Activated CD8-positive, alpha-beta memory T cell treated with anti-CD3 and anti-CD28 coated beads for 4 hours (primary cell): ENCODE measurements at places on chromosomes 2 and 18.
A peak's percentile ranks its signal among the peaks of the same experiment; 100 is the strongest.

DNA sequence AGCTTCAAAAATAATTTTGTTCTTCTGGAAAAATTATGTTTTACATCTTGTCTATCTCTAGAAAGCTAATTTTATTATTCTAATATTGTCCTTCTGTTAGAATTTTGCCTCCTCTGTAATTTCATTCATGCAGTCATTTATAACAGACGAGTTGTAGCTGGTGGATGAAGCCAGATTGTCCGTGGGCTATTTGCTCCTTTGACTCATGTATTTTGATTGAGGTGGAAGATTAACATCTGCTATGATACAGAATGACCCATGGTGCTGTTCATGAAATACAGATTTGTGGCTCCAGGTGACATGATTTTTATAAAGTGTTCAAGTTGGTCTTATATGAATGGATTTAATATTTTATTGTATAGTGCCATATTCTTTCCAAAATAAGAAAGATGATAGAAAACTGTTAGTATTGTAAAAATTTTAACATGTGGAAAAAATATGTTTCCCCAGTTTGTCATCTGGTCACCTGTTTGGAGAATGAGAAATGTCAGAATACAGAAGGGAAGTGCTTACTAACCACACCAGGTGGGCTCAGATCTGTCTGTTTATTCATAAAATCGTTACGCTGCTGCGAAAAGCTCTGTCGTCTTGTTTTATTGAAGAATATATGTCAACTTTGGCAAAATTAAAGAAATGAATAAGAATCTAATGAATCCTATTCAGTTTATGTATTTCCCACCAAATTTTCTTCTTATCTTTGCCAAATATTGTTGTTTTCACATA, 20.4 kb upstream of the L3MBTL4 start:
- no peak for DNase-seq

- no peak for DNase-seq
Measured at GRCh38 chr2:105776560-105776928, 31.8 kb downstream of the NCK2 start.

GRCh38 chr2:242040681-242041080, 171.2 kb downstream of the RTP5 start:
- DNase-seq = no peak

DNA sequence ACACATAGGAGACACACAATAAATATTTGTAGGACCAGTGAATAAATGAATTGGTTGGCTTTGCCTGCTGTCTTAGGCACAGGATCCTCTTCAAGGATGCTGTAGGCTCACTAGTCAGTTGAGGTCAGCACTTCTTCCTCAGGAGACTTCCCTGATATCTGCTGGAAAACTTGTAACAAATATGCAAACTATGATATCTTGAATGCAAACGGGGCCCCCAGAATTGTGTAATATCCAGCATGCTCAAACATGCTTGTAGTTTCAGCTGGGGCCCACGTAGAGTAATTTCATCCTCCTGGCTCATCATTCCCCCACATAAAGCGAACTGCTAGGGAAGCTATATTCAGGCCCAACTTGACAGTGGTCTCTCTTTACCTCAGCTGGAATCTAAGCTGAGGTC, 43.6 kb downstream of the POLE4 start:
- DNase-seq = no peak

DNA sequence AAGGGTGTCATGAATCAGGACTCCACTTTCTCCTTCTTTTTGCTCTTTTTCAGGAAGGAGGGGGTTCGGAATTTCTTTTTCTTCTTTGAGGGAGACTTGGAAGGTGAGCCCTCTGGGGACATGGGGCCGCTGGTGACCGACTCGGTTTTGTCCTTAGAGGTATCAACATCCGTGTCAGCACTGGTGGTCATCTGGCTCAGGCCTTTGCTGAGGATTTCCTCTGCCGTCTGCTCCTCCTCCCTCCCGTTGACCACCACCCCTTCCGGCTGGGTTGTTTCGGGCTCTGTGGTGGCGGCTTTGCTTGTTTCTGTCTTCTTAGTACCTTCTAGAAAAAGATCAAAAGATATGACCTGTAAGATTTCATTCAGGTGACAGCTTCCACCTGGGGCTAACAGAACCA, 104.6 kb downstream of the ADD2 start:
- DNase-seq = no peak

DNA sequence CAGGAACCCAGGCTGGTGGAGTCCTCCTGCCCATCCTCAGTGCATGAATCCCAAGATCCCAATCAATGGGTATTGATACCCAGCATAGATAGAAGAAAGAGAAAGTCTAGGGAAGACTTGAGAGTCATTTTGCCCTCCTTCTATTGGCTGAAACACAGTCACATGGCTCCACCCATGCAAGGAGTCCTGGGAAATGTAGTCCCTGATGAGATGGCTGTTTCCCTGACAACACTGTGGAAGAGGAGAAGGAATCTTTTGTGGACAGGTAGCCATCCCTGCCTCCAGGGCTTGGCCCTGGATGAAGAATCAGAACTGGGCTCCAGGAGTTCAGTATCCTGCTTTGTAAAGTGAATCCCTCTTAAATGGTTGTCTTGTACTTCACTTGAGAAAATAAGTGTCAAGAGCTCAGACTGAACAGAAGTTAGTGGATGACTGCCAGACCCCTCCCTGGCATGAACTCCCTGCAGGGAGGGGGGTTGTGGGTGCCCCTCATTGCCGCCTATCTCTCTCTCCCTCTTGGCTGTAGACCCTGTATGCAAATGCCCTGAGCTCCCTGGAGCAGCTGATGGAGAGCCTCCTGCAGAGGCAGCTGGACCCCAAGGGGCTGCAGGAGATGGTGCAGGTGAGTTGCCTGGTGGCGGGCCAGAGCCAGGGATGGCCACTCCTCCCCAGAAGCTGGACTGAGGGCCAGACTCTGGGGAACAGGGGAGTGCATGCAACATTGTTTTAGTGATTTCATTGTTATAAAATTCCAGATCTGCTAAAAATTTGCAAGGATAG, 36.1 kb downstream of the MROH2A start:
- no peak for DNase-seq

GRCh38 chr2:181575024-181575649, 81.8 kb downstream of the CERKL start:
- DNase-seq = no peak

DNA sequence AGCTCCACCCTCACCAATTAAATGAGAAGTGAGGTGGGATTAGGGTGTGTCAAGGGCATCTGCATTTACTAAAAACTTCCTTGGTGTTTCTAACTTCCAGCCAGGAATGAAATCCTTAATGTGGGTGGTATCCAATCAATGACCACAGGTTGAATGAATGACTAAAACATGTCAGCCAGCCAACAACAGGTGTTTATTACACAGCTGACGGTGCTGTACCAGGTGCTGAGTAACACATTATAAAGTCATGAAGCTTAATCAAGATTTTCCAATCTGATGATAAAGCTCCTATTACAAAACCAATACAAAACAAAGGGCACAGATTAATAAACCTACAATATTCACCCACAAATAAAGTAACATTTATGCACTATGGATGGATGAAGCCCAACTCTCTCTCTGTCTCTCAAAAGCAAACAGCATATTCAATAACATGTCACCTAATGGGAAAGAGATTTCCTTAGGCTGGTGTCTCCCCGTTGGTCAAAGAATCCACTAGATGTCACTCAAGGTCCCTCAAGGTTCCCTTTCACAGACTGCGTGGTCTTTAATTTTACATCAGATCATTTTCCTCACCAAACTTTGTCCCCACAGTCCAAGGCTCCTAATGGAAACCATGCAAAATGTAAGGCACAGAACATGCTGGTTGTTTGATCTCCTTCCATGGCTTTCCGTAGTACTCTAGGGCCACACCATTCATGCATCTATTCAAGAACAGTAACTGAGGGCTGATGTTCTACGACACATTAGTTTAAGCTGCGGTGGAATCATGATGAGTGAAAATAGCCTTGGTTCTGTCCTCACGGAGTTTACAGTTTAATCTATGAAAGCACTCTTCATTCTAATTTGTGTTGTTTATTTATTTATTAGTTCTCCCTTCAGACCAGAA, 6.4 kb upstream of the PTPN4 start:
- DNase-seq = peak; percentile 10

DNA sequence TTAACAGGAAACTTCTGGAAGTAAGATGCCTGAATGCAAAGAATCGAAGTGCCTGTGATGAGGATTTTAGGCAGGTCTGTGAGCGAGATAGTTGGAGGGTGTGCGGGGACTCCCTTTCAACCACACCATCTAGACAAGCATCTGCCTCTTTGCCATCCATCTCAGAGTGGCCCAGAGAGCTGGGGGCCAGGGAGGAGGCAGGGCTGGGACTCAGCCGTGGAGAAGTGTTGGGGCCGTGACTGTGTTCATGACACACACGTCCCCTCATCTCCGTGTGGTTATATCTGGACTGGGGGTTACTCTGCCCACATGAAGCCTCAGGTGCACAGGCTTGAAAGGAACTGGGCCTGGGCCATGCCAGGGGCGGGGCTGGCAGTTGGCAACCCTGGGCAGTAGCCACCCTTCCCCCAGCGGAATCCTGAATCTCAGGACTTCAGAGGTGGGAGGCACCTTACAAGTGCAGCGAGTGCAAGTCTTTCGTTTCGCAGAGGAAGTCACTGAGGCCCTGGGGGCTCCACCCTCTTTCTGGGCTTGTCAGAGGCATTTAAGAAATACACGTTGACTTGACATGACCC, 112.5 kb downstream of the SLC4A3 start:
- DNase-seq = no peak

DNA sequence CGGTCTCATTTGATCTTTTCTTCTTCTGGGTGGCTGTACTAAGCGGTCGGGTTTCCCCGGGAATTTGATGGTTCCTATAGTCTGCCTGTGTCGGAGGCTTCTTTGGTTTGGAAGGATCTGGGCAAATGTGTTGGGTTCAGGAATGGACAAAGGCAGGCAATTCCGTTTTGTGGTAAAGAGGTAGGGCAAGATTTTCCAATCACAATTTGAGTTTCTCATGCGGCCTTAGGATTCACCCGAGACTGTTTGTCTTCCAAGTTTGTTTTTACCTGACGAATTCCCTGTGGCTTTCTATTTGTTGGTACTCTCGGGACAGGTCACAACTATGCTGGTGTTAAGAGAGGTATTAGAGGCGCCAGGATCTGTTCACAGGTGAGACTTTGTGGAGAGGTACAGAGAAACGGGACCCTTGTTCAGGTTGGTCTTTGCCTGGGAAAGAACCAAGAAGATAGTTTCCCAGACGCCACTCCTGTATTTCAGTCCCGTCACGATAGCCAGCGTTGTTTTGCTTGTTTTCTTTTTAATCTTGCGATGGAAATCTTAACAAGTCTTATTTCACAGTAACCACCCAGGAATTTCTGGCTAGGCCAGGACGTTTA, 3.0 kb downstream of the SP5 start:
- no peak for DNase-seq

DNA sequence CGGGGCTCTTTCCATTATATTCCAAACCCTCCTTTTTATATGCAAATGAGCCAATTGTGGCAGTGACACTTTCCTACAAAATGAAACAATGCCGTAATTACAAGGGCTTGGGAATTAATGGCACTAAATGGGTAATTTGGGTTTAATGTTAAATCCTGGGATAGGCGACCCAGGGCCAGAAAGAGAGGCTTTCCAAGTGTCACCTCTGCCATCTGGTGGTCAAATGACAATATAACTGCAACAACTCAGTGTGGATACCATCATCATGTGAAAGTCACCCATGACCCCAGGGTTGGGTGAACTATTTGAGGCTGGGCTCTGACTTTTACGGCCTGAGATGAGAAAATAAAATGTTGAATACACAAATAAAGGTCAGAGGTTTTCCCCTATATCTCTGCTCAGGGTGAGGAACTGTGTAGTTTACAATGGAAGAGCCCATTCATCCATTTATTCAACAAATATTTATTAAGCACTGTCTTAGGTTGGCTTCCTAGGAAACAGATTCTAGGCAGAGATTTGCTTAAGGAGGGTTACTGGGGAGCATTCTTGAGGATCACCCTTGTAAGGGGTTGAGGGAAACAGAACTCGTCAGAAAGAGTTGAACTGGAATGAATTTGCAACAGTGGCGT, 13.6 kb upstream of the THADA start:
- no peak for DNase-seq

- no peak for DNase-seq
Measured at GRCh38 chr2:148920559-148920958, 45.5 kb downstream of the KIF5C start.

GRCh38 chr2:42196403-42197267, 27.5 kb downstream of the EML4 start:
- DNase-seq = no peak

DNA sequence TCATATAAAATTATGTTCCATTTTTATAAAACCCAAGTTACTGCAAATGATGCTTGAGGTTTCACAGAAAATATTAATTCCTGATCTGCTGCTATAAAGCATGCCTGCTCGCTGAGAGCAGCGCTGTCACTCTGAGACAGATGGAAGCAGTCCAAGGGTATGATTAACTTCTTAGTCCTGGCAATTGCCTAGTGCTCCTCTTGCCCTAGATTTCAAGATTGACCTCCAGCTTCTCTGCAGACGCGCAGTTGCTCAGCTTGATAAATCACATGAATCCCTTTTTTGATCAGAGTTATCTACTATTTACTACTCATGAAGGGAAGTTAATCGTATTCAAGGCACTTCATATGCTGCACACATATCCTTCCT, 154.6 kb upstream of the REV1 start:
- no peak for DNase-seq

GRCh38 chr2:34372967-34373366, 773.9 kb upstream of the FAM98A start:
- no peak for DNase-seq

- no peak for DNase-seq
Measured at GRCh38 chr2:239578381-239578780, 177.6 kb upstream of the HDAC4 start.

- DNase-seq = no peak
Measured at GRCh38 chr2:41910126-41910525, 137.7 kb upstream of the PKDCC start.

- no peak for DNase-seq
Measured at GRCh38 chr18:79855147-79855933, 57.6 kb downstream of the KCNG2 start.

DNA sequence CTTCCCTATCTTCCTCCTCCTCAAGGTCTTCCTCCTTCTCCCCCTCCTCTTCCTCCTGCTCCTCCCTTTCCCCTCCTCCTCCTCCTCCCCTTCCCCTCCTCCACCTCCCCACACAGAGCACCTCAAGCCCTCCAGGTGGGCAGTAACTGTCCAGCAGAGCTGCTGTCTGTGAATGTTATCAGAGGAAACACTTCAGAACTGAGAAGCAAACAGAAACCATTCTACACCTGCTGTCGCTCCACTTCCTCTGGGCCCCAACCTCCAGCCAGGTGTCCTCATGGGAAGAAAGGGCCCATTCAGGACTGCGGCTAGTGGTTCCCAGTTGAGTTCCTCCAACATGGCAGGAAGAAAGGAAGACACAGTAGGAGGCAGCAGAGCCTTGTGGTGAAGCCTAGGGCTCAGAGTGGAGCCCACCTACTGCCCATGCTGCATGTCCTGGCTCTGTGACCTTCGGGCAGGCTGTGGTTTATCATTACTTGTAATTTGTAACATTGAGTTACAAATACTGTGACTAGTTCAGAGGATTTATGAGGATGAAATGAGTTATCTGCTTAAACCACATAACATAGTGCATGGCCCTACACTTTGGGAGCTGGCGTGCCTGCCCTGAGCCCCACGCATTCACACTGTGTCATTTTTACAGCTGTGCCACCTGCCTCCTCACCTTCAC, 165.9 kb upstream of the ID2 start:
- no peak for DNase-seq

- DNase-seq = no peak
Measured at GRCh38 chr2:226888971-226889370, 53.1 kb downstream of the RHBDD1 start.

- DNase-seq = no peak
Measured at GRCh38 chr2:40510304-40510703, 58.4 kb upstream of the SLC8A1 start.
